HFFc6 (cell line): ENCODE measurements at places on chromosomes 3 and 15.
A peak's percentile ranks its signal among the peaks of the same experiment; 100 is the strongest.

DNA sequence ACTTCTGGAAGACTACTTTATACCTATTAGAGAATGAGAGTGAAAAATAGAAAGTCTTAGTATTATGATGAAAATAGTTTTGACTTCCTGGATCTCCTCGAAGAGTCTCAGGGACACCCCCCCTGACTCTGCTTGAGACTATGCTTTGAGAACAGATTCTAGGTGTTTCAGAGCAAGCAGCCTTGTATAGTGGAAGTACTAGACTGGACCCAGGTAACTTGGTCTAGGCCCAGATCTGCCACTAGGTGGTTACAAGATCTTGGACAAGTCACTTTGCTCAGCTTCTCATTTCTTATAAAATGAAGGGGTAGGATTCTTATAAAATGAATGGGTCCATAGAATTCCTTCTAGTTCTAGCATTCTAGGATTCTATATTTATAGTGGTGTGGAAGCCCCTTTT, 9.1 kb downstream of the ABHD5 start:
- DNase-seq, result peak; percentile 42

GRCh38 chr3:63656786-63657185, 4.3 kb downstream of the SNTN start:
- DNase-seq, result peak; percentile 77

- DNase-seq, result no peak
Observed at GRCh38 chr15:82951472-82952157, 905 bp downstream of the HOMER2 start.

GRCh38 chr3:41681479-41681878, 280.4 kb downstream of the ULK4 start:
- DNase-seq, result peak; percentile 95

DNA sequence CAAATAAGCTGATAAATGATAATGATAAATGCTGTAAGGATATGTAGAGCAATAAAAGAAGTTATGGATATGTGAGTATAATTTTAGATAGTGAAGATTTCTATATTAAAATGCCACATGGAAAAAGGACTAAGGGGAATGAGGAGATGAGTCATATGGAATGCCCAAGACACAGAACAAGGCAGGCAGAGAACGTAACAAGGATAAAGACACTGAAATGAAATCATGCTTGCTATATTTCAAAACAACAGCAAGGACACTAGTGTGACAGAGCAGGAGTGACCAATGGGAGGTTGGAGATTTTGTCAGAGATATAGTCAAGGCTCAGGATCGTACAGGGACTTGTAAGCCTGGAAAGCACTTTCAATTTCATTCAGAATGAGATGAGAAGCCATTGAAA, 621.5 kb upstream of the SEMA6D start:
- DNase-seq, result no peak

- peak; percentile 48 for DNase-seq
Observed at GRCh38 chr3:52093756-52094545, 37.6 kb upstream of the DUSP7 start.

DNA sequence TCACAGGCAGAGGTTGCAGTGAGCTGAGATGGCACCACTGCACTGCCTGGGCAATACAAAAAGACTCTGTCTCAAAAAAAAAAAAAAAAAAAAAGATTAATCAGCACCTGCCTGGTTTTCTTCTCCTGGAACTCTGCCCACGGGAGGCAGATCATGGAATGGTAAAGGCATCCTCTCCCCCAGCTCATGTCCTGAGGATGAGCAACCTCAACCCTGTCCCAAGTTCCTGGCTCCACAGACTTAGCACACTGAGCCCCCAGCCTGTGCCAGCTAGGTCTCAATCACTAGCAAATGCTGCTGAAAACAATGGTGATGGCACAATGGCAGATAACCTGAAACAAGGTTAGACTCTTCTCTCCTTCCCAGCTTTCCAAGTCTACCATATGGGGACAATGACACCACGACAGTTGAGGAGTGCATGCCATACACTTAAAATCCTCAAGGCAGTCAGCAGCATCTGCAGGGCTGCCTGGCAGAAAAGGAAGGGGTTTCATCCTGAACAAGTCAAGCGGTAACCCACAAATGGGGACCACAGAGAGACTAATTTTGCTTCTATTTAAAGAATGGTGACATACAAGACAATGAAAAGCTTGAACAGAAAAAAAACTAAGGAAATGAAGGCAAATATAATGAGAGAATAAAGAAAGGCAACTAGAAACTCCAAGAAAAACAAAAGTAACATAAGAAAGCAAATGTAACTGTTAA, 4.8 kb downstream of the CLN6 start:
- no peak for DNase-seq
